ENCODE measurements at places on chromosomes 5 and 9.

DNA sequence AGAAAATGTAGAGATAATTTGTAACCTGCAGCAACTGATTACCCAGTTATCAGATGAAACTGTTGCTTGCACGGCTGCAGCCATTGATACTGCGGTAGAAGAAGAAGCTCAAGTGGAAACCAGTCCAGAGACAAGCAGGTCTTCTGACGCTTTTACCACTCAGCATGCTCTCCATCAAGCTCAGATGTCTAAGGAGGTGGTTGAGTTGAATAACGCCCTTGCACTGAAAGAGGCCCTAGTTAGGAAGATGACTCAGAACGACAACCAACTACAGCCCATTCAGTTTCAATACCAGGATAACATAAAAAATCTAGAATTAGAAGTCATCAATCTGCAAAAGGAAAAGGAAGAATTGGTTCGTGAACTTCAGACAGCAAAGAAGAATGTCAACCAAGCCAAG is 1.7 kb downstream of the KIF4B start:
- DNase-seq: no peak

DNA sequence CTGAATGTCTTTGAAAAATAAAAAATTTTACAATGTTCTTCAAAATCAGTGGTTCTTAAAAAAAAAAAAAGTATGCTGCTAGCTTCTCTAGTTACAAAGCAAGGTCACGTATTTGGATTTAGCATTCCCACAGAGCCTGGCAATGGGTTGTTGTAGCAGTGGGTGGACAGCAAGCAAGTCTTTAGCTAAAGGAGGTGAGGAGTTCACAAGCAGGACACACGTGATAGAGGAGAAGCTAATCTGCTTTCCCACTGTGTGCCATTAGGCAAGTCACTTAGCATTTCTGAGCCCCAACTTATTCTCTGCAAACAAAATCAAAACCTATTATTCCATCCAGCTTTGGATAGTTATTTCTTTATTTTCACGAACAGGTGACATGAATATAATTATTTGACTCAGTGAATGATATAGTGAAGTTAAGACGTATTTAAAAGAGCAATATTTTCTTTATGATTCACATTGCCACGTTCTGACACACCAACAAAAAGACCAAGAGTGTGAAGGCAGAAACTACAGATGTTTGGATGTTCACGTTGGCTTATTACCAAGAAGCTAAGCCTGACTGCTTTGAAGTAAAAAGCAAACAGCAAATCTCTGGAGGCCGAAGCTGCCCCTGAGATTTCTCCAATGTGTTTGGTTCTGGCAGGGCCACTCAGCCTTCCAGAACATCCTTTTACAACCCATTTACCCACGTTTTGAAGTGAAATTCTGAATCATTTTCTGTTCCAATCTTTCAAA is 612.1 kb upstream of the CDH6 start:
- no peak for DNase-seq

DNA sequence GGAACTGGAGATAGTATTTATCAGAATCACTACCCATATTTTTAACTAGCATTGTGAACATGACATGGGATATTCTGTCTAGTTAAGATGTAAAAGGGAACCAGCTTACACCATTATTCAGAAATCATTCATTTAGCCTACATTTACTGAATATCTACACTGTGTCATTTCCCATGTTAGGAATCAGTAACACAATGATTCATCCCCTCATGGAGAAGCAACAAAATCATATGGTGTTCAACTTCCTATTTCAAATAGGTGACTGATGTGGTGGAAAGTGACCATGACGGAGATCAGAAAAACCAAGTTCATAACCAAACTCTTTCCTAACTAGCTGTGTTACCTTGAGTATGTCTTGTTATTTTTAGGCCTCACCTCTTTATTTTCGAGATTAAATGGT is 550.0 kb upstream of the TUSC1 start:
- DNase-seq: no peak

DNA sequence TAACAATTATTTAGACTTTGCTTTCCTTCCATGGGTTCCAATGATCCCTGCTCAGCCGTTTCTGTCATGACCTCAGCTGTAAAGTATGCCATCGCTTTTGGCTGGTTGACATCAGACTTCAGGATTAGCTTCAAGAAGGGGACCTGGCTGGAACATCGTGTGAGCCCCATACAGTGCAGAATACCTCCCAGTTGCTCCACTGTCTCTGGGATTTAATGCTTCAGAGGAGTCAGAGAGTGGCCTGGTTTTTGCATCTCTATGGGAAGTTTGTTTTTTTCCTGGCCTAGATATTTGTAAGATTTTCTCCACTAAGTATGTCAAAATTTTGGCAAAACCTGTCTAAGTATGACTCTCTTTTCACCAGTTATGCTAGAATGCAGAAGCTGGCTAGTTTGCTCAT is 216.9 kb downstream of the GABBR2 start:
- DNase-seq: no peak

DNA sequence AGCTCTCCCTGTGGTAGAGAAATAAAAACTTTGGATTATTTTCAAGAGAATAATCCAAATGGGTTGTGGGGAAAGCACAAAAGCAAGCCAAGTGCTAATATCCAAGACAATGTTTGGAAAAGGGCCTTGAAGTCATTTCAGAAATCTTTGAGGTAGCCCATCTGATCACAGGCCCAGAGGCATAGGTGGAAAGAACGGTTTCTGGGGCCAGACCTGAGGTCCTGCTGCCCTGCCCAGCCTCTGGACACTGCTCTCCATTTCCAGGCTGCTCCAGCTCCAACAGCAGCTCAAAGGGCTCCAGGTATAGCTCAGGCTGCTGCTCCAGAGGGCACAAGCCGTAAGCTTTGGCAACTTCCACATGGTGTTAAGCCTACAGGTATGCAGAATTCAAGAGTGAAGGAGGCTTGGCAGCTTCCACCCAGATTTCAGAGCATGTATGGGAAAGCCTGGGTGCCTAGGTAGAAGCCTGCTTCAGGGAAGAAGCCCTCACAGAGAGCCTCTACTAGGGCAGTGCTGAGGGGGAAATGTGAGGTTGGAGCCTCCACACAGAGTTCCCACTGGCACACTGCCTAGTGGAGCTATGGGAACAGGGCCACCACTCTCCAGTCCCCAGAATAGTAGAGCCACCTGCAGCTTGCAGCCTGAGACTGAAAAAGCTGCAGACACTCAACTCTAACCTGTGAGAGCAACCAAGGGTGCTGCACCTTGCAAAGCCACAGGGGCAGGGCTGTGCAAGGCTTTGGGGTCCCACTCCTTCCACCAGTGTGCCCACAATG is 133.1 kb downstream of the PIK3R1 start:
- DNase-seq: no peak

DNA sequence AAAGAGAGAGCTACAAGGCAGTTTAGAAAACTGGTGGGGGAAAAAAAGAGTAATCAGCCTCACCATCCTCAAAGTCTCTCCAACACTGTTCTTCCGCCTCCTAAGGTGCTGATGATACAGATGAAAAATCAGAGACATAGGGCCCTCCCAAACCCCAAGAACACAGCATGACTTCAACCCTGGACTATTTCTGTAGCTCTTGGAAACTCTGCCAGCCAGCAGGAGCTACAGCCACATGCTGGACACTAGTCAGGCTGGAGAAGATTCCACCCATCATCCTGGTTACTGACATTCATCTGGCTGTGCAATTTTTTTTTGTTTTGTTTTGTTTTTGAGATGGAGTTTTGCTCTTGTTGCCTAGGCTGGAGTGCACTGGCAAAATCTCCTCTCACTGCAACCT is 42.4 kb downstream of the OXCT1 start:
- no peak for DNase-seq

DNA sequence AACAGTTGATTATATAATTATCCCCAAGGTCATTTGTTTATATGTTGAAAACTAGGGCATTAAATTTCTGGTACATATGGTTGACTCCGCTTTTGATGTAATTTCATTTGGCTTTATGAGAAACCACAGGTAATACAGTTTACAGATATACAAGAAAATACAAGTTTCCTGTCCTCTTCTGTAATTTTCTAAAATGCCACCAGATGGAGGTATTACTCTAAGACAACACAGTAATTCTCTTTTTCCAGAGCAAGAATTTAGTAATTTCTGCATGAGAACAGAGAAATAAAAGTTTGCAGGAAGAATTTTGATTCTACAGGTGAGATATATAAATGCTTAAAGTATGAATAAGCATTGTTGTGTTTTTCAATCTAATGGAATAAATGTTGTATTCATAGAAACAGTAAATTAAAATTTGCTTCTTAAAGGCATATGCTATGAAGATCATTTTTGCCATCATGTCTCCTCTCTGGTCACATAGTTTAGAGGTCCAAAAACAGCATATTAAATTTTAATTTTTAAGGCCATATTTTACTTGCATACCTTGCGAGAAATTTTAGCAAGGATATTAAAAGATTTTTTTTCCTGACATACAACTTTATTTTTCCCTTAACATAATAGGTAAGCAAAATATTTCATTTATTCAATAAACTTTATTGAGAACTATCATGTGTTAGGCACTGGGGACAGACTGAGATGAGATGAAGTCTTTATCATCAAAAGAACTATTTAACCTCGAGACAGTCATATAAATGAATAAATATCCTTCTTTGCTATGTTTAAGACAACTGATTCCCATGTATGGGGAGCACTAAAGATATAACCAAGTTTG is 22.7 kb downstream of the CHD1 start:
- no peak for DNase-seq

GRCh38 chr5:81194633-81195334 is 38.3 kb upstream of the CKMT2 start:
- DNase-seq: peak; percentile 68

- no peak for DNase-seq
Observed at GRCh38 chr9:13414349-13414748, 134.9 kb upstream of the MPDZ start.

GRCh38 chr9:19481121-19481870 is 72.5 kb downstream of the ACER2 start:
- no peak for DNase-seq

DNA sequence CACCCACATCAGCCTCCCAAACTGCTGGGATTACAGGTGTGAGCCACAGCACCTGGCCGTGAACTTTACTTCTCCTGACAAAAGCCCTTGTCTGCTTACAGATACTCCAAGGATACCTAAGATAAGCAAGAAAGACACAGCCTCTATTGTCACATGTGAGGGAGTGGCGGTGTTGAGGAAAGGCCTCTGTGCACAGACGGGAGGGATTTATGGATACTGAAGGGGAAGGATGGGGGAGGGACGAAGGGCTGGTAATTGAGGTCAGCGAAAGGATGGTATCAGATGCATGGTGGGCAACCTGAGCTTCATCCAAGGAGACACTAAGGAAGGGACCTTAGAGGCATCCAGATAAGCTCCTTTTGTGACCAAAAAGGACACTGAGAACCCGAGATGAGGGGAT is 66.7 kb upstream of the CKMT2 start:
- DNase-seq: no peak

GRCh38 chr9:129027224-129027684 is 877 bp downstream of the SH3GLB2 start:
- no peak for DNase-seq

- DNase-seq: no peak
Observed at GRCh38 chr5:176176231-176176630, 62.0 kb upstream of the SIMC1 start.

DNA sequence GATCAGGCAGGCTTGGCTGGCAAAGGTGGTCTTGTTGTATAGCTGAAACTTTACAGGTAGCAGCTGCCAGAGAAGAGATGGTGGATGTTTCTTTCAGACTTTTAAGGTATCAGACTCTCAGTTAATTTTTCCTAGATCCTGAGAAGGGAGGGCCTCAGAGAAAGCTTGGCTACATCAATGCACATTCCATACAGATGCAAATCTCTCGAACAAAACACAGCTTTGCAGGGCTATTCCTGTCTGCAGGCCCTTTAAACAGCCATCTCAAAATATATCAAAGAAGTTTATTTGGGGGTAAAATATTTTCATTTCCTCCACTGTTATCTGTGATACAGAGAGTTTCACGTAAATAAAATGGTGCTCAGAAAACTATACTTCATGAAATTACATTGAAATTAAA is 1584.4 kb downstream of the EFNA5 start:
- DNase-seq: no peak

DNA sequence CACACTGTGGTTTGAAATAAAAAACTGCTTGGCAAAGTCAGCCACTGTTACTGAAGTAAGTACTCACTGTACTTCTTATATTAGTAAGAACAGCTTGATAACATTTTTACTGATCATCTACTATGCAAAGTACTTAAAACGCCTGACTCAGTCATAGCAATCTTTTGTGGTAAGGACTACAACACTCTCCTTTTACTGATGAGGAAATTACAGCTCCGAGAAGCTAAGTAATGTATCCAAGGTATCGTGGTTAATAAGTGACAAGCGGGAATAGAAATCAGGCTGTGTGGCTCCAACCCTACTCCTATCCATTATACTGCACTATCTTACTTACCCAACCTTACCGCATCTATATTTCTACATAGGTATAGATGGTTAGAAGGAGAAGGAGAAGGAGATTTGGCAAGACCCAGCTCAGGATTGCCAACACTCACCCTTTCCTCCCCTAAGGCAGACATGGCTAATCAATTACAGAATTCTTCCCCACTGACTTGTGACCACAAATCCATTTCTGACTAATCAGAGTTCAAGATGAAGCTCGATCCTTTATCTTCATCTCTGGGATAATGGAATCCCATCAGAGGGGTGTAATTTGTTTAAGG is 281.4 kb downstream of the SPOCK1 start:
- no peak for DNase-seq

- DNase-seq: no peak
Observed at GRCh38 chr9:119185298-119185697, 183.9 kb downstream of the BRINP1 start.

DNA sequence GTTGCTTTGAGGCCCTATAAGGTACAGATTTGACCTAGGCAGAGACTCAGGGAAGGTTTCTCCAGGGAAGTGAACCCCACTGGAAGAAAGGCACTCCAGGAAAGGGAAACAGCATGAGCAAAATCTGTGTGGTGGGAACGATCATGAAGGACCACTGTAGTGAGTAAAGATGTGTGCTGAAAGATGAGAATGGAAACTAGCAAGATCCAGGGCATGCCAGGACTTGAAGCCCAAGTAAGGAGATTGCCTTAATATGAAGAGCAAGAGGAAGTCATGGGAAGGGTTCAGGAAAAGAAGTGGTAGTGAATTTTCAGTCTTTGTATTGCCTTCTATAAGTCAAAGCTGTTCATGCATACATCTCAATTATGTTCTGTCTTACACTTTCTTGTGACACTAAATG is 55.2 kb upstream of the SLIT3 start:
- no peak for DNase-seq

DNA sequence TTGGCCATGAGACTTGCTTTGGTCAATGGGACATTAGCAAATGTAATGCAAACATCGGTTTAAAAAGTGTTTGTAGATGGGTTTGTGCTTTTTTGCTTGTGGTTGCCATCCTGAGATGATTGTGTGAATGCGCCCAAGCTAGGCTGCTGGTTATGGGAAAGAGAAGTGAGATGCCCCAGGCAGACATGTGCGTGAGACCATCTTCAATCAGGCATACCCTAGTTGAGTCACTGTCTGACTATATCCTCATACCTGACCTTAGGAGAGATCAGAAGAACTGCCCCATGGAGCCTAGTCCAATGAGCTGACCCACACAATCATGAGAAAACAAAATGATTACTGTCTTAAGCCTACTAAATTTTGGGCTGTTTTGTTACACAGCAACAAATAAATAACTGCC is 36.8 kb upstream of the ZNF608 start:
- DNase-seq: no peak

GRCh38 chr5:141944076-141944475 is 13.9 kb downstream of the PCDH12 start:
- DNase-seq: no peak
